Iris pigment epithelial cell (primary cell): ENCODE measurements at places on chromosomes 12 and 14.

DNA sequence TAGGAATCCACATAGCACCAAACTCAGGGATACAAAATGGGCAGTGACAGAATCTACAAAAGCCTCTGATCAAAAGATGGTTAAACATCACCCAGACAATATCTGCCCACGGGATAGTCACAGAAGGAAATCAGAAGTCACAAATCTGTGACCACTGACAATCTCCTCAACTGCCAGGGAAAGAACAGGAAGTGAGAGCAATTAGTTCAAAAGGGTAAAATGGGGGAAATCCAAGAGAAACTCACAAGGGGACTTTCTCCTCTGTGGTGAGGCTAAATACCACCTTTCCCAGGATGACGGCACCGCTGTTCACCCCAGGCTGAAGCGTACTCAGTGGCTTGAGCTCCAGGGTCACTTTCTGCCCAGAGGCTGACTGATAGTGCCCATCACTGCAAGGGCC, 10.7 kb downstream of the TTC5 start:
- DNase-seq = no peak

DNA sequence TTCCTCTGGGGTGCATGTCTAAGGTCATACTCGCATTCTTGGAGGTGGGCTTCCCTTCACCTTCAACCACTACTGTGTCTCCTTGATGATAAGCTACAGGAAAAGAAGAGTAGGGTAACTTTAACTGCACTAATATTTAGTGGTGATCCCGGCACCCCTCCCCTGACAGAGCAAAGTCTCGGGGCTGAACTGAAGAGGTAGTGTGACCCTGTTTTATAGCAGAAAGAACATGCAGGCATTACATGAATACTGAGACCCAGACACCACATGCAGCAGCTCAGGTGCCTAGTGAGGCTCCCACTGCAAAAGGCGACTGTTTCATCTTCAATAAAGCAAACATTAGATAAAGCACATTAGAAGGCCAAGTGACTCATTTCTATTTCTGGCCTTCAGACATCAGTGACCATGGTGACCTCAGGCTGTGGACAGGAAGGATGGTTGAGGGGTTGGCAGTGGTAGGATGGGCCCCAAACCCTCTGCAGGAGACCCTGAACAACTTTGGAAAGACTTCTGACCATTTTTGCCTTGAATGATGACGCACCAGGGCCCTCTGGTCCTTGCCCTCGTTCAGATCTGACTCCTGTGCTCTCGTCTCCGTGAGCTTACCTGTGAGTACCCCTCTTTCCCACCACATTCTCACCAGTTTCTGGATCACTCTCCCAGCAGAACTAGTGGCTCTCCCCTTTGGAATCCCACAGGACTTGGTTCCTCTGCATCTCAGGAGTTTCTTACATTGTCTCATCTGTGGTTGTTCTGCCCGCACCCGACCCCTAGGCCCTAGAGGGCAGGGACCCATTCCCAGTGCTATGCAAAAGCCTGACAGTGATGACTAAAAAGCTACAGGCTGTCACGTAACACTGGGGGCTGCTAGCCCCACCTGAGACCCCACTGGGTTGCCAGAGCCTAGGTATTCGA, 23.8 kb upstream of the JPH4 start:
- no peak for DNase-seq

DNA sequence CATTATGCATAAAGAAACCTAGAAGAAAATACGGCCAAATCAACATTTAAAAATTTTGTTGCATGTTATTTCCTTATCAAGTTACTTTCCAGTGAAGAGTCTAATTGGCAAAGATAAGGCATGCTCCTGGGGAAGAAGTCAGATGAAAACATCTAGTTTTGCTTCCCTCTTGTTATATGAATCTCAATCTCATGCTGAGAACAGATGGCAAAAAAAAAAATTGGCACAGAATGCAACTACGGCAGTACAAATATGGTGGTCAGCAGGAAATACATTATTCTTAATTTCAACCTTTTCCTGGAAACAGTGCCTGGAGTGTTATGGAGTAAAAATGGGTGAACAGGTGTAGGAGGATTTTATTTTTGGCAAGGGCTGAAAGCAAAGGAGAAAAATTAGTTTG, 32.8 kb downstream of the HECTD4 start:
- peak; percentile 6 for DNase-seq

DNA sequence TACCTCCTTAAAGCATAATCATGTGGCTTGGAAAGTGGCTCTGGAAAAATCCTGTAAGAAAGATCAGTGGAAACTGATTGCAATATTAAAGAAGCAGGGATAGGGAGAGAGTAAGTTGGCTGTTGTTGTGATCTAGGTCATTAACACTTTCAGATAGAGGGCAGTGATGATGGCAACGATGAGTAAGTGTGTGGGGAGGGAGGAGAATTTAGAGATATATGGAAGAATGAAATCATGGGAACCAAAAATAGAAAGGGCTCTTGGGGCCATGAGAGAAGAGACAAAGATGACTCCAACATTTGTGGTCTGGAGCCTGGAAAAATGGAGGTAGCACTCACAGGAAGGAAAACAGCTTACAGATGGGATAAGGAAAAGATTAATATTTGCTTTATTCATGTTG, 23.3 kb downstream of the SNRPF start:
- peak; percentile 23 for DNase-seq
